ENCODE measurements at places on chromosomes 5 and 9.

- DNase-seq = no peak
Measured at GRCh38 chr5:54272746-54273145, 37.6 kb downstream of the ARL15 start.

DNA sequence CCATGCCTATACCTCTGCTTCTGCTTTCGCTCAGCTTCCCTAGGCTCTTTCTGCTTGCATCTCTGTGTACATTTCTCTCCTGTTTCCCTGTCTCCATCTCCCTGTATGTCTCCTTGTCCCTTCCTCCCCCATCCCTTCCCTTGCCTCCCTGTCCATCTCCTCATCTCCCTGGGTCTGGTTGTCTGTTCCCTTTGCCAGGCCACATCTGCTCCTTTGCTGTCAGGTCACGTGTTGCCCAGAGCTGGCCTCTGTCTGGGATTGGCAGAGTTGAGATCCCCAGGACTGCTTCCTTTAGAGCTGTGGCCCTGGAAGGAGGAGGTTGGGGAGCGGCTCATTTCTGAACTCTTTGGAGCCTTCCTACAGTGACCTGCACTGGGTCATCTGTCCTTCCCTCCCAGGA, 31.8 kb upstream of the PTGS1 start:
- DNase-seq = no peak

DNA sequence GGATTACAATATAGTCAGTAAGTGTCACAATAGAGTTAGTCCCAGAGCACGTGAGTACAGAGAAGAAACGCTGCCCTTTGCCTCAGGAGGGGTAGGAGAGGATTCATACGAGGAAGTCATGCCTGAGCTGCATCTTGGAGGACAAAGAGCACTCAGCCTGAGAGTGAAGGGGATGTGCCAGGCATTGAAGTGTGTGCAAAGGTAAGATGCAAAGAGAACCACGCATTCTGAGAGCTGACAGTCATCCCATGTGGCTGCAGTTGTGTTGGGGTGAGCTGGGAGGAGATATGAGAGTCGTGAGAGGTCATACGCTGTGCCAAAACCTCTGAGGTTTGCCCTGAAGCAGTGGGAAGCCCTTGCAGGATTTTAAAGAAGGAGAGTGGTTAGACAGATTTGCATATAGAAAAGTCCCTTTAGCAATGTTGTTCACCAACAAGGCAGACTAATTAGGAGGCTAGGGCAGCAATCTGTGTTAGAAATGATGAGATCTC, 97.5 kb downstream of the PIP5K1B start:
- DNase-seq = no peak

- no peak for DNase-seq
Measured at GRCh38 chr5:10515492-10515891, 48.4 kb upstream of the ANKRD33B start.

DNA sequence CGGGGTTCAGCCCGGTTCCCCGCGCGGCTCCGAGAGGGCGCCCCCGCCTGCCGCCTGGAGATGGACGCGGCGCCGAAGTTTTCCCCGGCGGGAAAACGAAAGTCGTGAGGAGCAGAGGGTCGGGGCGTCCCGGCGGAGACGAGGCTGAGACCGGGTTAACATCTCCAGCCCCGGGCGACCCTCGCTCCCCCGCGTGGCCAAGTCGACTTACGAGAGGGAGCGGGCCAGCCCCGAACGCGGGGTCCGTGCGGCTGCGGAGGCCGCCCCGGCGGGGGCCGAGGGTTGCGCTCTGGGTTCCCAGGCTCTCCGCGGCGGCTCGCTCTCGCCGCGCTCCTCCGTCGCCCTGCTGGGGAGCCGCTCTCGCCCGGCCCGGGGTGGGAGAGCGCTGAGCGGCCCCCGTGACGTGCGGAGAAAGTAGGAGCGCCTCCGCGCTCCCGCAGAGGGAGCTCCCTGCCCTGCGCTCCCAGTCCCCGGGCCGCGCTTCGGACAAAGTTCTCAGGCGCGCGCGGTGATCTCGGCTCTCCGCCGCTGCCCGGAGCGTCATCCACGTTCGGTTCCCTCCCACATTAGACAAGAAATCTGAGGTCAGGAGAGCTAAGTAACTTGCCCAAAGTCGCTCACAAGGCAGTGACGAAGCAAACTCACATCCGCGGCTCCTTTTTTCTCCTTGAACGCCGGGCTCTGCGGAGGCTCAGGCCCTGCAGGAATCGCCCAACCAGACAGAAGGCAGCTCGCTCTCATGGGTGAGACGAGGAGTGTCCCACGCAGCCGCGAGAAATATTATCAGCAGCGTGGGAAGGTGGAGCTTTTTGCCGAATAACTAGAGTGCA, 1.2 kb upstream of the GCNT4 start:
- DNase-seq = peak; percentile 55

DNA sequence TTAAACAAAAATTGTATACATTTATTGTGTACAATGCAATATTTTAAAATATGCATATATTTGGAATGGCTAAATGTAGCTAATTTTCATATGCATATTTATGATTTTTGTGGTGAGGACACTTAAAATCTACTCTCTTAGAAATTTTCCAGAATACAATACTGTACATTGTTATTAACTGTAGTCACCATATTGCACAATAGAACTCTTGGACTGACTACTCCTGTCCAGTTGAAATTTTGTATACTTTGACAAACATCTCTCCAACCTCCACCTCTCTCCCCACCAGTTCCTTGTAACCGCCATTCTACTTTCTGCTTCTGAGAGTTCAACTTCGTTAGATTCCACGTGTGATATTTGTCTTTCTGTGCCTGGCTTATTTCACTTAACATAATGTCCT, 49.2 kb upstream of the TAF11L2 start:
- no peak for DNase-seq

DNA sequence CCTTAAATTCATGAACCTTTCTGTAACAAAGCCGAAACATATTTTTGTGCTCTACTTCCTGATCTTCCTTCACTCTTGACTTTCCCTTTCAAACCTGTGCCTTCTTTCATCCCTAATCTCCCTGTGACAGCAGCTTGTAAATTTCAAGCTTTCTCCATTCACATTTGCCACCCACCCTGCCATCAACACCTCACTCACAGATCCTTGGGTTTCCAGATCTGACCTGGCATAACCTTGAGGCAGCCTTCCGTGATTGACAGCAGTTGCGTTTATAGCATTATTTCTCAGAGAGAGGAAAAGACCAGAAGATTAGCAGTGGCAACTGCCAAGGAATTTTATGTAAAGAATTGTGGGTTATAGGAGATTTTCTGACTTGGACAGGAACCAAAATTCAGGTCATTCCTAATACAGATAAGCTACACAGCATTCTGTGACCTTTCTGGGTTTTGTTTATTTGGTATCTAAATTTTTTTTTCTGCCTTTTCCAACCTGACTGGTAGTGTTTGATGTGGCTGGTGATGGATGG, 260.0 kb downstream of the NR2F1-AS1 start:
- no peak for DNase-seq

- no peak for DNase-seq
Measured at GRCh38 chr5:143484601-143485000, 81.1 kb upstream of the NR3C1 start.

DNA sequence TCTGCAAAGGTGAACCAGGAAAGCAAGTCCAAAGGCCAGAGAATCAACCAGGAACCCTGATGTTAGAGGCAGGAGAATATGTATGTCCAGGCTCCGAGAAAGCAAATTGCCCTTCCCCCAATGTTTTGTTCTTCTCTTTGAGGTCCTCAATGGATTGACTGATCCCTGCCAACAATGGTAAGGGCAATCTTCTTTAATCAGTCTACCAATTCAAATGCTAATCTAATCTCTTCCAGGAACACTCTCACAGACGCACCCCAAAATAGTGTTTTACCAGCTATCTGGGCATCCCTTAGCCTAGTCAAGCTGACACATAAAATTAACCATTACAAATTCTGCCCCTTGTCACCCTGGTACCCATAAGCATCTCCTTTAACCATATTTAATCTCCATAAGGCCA, 398.0 kb downstream of the RAB3C start:
- DNase-seq = no peak

- no peak for DNase-seq
Measured at GRCh38 chr5:33343676-33344327, 97.0 kb upstream of the TARS1 start.

- DNase-seq = no peak
Measured at GRCh38 chr5:10985721-10986110, 224.7 kb upstream of the DAP start.

- no peak for DNase-seq
Measured at GRCh38 chr5:38780945-38781344, 64.9 kb upstream of the OSMR start.

DNA sequence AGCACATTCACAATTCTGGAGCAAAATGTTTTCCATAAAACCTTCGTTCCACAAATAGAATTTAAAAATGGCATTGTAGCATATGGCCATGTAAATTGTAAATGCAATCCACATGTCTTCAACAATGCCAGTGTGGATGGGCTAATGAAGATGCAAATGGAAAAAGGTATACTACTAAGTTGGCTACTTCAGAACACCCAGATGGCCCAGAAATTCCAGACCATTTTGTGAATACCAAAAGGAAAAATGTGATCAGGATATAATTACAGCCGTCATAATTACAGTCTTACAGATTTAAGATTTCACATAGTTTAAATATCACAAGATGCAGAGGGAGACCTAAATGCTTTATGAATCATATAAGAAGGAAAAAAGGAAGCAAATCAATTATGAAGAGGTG, 117.2 kb downstream of the TSSK1B start:
- DNase-seq = no peak

DNA sequence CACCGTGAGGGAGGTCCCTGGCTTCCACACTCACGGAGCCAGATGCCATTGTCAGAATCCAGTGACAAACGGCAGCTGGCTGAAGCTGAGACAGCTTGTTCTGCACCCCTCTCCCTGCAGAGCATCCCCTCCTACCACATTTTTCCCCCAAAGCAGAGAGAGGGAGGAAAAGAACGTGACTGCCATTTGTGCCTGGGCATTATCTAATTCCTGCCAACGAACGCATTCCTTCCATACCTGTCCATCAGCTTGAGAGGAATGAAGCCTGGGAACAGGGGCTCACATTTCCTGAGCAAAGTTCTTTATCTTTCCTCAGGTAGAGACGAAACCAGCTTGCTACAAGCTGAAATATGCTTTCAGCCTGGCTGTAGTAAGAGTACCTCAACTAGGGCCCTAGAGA, 175.4 kb downstream of the SLIT3 start:
- DNase-seq = no peak

GRCh38 chr5:65809817-65810531, 88.0 kb downstream of the NLN start:
- DNase-seq = no peak

DNA sequence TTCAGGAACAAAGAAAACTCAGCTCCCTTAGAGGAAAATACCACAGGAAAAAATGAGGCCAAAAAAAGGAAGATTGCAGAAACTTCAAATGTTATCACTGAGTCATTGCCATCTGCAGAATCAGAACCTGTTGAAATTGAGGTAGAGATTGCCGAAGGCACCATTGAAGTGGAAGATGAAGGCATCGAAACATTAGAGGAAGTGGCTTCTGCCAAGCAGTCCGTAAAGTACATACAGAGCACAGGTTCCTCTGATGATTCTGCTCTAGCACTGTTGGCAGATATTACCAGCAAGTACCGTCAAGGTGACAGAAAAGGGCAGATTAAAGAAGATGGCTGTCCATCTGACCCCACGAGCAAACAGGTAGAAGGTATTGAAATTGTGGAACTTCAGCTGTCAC, 30.8 kb upstream of the NIM1K start:
- no peak for DNase-seq

- no peak for DNase-seq
Measured at GRCh38 chr5:170154744-170155143, 49.0 kb downstream of the FOXI1 start.

- peak; percentile 3 for DNase-seq
Measured at GRCh38 chr5:146825033-146825432, 53.5 kb downstream of the PPP2R2B start.

GRCh38 chr5:132381614-132382013, 12.1 kb downstream of the SLC22A5 start:
- DNase-seq = no peak

DNA sequence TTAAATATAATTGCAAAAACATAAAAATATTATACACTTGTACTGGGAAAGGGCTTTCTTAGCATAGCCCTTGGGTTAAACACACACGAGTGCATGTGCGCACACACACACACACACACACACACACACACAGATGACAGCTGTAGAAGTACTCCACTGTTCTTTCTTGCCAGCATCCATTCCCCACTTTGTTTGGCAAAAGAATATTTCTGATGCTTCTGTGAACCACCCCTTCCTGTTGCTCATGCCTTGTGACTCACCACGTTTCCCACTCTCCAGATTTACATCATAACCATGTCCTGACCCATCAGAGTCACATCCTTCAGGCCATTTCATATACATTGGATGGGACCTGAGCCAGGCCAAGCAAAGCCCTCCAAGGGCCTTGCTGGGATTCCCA, 280.1 kb downstream of the DNAH5 start:
- no peak for DNase-seq

DNA sequence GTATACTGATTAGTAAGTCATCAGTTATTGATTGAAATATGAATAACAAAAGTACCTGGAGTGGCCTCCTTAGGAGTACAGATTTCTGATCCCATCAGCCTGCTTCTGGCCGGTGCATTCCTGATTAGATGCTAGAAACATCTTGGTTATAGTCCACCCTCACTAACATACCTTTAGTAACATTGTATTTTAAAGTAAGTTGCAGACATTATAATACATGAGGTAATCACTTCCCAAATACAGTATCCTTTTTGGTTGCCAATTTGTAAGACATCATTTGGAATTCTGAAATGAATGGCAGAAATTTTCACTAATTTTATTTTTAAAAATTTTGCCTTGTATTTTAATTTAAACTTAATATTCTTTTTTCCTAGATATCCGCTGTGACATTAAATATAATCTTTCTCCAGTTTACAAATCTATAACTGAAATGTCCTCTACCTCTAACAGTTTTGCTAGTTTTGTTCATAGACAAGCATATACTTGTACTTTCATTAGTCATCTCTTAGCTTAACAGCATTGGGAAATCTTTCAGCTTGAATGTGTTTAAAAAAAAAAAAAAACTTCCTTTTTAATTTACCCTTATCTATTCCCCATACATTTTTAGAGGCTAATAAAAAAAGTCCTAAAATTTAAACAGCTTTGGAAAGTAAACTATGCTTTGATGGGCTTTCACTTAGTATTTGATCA, 178.9 kb downstream of the XRCC4 start:
- DNase-seq = no peak

- no peak for DNase-seq
Measured at GRCh38 chr9:127053057-127053821, 69.2 kb downstream of the ANGPTL2 start.

DNA sequence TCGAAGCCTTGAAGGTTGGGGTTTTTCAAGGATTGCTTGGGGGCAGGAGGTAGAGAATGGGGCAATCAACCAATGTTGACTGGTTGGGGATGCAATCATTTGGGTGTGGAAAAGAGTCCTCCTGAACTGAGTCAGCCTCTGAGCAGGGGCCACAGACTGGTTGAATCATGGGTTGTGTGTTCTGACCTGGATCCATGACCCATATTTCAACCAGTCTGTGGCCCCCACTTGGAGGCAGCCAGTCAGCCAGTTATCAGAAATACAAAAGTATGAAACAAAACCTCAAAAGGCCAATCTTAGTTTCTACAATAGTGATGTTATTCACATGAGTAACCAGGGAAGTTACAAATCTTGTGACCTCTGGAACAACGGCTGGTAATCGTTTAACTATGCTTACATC, 81.4 kb upstream of the RANBP6 start:
- DNase-seq = no peak
